ENCODE measurements at places on chromosomes 13 and 19.

- DNase-seq: no peak
Observed at GRCh38 chr19:53962887-53963431, at the start of gene CACNG8. CACNG8 (plus strand) TSS chr19:53962937.

GRCh38 chr13:47437406-47437805, 540.6 kb upstream of the HTR2A start:
- DNase-seq: no peak

GRCh38 chr13:41565846-41566245, 108.5 kb downstream of the RGCC start:
- no peak for DNase-seq

DNA sequence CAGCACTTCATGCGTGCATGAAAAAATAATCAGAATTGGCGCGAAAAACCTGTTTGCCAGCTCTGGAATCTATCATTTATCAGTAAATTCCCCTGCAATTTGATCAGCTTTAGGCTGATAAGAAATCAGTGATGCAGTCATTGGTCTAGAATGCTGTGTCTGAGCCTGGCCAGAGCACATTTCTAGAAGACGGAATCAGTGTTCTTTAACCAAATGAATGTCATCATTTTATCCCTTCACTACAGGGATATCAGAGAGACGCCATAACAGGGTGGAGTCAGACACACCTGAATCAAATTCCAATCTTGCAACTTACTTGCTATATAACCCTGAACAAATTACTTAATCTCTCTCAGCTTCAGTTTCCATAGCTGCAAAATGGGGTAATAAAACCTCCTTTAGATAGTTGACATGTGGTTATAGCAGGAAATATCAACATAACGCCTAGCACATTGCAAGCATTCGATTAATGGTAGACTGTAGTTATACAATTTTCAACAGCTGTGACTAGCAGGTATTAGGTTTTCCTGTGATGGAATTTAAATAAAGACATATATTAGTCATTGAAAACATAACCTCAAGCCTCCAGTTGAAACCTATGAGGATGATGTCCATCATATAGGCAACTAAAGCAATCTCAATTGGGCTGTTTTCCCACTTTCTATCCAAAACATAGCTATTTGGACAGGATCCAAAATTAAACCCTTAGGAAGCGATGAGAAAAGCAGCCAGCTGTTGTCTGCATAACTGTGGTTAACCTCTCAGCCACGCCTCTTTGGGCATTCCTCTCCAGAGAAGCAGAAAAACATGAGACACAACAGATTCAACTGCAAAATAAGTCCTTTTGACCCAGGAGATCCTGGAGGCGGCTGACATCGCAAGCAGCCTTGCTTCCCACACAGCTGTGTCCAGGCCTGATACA, 51.6 kb upstream of the UBL3 start:
- no peak for DNase-seq

- no peak for DNase-seq
Observed at GRCh38 chr19:1263188-1263587, 5.9 kb upstream of the CIRBP start.

GRCh38 chr19:42441049-42441445, 1.7 kb downstream of the CXCL17 start:
- no peak for DNase-seq

GRCh38 chr19:54659300-54659699, 3.5 kb upstream of the LILRB4 start:
- DNase-seq: no peak
